ENCODE measurements at places on chromosomes 2 and 18. TPM values are rescaled to one million over a fixed set of nuclear protein-coding genes. Genes with fewer than 3 reads are reported as not detected.

UPP2 gene
- total RNA-seq = not detected

NOL4 gene
- total RNA-seq = 0.24 TPM

MFSD6 gene
- total RNA-seq = 29.8 TPM

GPR155 gene
- total RNA-seq = 13.3 TPM

PRKAG3 gene
- 0.18 TPM for total RNA-seq

BMP10 gene
- total RNA-seq = 0.27 TPM

FOXI3 gene
- total RNA-seq = not detected

PSD4 gene
- total RNA-seq = 4.1 TPM

ELOA2 gene
- total RNA-seq = not detected

POMC gene
- 5.3 TPM for total RNA-seq

TTN gene
- 1,545 TPM for total RNA-seq

GCG gene
- not detected for total RNA-seq

UGT1A5 gene
- total RNA-seq = not detected

QPCT gene
- 2.5 TPM for total RNA-seq

ATOH8 gene
- total RNA-seq = 29.1 TPM

TCF23 gene
- total RNA-seq = 0.24 TPM

FEV gene
- total RNA-seq = not detected

WIPF1 gene
- total RNA-seq = 29.9 TPM

TMEM163 gene
- 3.5 TPM for total RNA-seq

REG3A gene
- total RNA-seq = not detected

LIPG gene
- total RNA-seq = 0.09 TPM

PDE1A gene
- total RNA-seq = 11.2 TPM

ZNF396 gene
- total RNA-seq = 1.0 TPM

NHEJ1 gene
- 4.7 TPM for total RNA-seq
